ENCODE measurements at places on chromosomes 13 and 19.

DNA sequence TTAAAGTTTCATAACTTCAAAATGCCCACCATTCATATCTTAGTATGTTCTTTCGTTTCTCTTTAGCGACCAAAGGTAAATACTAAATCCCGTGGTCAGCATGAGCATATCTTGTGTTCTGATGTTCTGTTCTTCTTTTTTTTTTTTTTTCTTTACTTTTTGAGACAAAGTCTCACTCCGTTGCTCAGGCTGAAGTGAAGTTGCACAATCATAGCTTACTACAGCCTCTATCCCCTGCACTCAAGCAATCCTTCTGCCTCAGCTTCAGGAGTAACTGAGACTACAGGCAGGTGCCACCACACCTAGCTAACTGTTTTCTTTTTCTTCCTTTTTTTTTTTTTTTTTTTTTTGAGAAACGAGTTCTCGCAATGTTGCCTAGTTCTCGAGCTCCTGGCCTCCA, 60.9 kb upstream of the ATP12A start:
- DNase-seq, result no peak

- DNase-seq, result no peak
These were observed 50.6 kb downstream of the CELF5 start for GRCh38 chr19:3274942-3275582.

GRCh38 chr13:39310961-39311360, 272.7 kb downstream of the NHLRC3 start:
- DNase-seq, result no peak

- no peak for DNase-seq
These were observed 35.6 kb upstream of the C13orf42 start for GRCh38 chr13:51146667-51147066.

Data from epithelial cell of proximal tubule (primary cell).